Naive thymus-derived CD4-positive, alpha-beta T cell (primary cell): ENCODE measurements at places on chromosomes 4 and X.
A peak's percentile ranks its signal among the peaks of the same experiment; 100 is the strongest.

DNA sequence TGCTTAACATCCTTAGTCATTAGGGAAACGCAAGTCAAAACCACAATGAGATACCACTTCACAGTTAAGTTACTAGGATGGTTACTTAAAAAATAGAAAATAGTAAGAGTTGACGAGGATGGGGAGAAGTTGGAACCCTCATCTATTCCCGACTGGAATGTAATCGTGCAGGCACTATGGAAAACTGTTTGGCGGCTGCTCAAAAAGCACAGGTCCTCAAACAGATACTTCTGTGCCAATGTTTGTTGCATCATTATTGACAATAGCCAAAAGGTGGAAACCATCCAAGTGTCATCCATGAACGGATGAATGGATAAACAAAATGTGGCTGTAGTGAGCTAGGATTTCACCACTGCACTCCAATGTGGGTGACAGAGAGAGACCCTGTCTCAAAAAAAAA is 11.7 kb downstream of the CTAG1B start:
- no peaks in the 10 kb centered on the region for H3K4me1 ChIP-seq
- no peak overlapping the region for H3K4me3 ChIP-seq
- no peaks in the 10 kb centered on the region for H3K27me3 ChIP-seq
- no peak overlapping the region for H3K27ac ChIP-seq

GRCh38 chr4:1492142-1492457 is 85.9 kb upstream of the NKX1-1 start:
- no peaks in the 10 kb centered on the region for H3K36me3 ChIP-seq
- H3K27ac ChIP-seq = no peak overlapping the region
- no peak for DNase-seq

DNA sequence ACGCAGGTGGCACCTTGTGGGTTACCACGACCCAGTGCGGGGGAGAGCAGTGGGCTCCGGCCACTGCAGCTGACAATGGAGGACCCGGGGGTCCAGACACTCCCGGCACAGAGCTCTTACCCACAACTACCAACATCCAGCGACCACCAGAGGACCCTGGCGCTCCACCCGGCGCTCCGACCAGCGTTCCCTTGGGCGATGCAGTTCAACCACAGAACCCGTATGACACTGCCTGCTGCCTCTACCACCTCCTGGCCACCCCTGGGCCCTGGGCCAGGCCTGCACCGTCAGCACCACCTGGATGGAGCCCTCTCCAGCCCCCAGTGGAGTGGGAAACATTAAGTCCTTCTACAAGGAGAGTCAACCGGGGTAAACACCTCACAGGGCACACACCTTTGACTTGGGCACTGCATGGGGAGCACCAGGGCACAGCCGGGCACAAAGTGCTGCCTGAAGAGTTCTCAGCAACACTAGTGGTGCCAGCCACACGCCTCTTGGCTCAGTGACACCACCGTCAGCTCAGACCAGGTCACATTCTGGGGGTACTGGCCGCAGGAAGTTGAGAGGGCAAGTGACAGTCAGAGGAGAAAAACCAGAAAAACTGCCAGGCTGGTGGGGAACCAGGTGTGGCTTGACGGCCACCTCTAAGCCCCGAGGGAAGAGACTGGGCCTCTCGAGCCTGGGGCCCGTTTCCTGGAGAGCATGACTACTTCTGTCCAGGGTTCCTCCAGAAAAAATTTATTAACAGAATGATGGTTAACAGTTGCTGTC is 2.6 kb downstream of the CTBP1 start:
- no peak for DNase-seq
- H3K4me1 ChIP-seq = peaks cover 60% of the 10 kb centered on the region
- no peaks in the 10 kb centered on the region for H3K36me3 ChIP-seq
- peak overlapping the region; percentile 67 for H3K4me3 ChIP-seq
- H3K27ac ChIP-seq = peak overlapping the region; percentile 92

DNA sequence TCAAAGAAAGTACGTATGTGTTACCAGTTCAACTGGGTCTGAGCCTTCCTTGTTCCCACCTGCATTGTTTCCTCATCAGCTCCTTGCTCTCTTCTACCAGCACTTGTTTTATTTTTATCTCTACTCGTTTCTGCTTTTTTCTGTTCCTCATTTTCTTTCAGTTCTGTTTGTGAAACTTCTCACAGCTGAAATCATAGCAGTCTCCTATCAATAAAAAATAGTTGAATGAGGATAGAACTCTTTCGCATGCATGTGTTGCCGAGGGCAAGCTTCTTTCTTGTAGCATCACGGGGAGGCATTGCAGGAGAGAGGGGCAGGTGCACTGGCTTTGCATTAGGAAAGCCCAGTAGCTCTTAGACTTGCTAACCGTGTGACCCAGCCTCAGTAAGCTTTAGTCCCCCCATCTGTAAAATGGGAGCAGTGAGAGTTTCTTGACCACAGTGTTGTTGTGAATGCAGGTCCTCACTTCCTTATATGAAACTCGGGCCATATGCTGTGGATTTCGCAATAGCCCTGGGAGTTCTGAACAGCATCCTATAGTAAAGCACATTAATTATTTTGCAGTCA is 24.7 kb downstream of the OFD1 start:
- no peak for DNase-seq
- H3K36me3 ChIP-seq = peaks cover 9% of the 10 kb centered on the region
- H3K27me3 ChIP-seq = no peaks in the 10 kb centered on the region
- H3K27ac ChIP-seq = no peak overlapping the region

DNA sequence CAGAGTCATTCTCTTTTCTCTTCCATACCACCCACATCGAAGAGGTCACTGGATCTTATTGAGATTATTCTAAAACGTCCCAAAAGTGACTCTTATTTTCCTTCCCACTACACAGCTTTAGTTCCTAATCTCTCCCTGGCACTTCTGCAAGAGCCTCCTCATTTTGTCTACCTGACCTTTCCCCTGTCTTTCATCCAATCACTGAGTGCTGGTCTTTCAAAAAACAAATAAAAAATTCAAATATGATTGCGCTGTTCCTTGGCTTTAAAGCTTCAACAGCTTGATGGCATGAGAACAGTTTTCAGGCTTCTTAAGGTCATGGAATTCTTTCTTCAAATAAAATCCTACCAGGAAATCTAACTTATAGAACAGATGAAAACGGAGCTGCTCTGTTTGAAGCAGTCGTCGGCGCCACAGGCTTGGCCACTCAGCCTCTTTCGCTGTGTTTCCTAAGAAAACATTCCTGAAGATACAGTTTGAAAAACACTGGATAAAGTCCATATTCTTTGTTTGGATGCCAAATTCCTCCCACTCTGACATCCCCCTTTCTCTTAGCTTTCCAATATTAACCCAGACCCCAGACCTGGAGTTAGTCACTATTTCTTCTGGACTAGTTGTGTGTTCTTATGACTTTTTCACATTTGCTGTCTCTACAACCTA is 12.5 kb downstream of the SYTL5 start:
- H3K27me3 ChIP-seq = no peaks in the 10 kb centered on the region
- no peak for DNase-seq
- no peak overlapping the region for H3K27ac ChIP-seq
- no peaks in the 10 kb centered on the region for H3K36me3 ChIP-seq

DNA sequence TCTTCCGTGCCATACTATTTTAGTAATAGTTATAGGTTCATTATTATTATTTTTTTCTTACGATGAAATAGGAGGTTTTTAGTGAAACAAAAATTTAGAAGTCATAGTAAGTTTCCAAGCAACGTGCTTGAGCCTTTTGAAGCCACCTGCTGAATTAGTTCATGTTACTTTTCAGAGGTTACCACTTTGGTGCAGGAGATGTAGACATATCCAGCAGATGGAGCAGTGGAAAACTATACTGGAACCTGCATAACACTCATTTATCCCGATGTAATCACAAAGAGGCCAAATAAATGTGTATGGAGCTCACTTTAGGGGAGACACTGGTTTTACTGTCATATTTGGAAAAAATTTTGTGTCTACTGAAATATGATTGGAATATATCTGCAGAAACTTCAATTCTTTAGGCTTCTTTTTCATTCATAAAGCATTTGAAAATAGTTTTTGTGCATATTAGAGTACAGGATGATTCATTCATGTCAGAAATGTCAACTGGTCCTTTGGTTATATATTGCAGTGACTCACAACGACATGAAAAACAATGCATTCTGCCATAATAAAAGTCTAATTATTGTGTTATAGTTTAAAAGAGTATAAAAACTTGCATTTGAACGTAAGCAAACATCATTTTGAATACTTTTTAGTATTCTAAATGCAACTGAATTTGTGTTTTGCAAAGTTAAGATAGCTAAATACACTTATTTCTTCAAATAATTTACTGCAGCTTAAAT is 2182.9 kb upstream of the TENM3 start:
- DNase-seq = no peak
- no peak overlapping the region for H3K4me3 ChIP-seq
- H3K4me1 ChIP-seq = no peaks in the 10 kb centered on the region
- H3K27ac ChIP-seq = no peak overlapping the region
- H3K27me3 ChIP-seq = peaks cover 6% of the 10 kb centered on the region

DNA sequence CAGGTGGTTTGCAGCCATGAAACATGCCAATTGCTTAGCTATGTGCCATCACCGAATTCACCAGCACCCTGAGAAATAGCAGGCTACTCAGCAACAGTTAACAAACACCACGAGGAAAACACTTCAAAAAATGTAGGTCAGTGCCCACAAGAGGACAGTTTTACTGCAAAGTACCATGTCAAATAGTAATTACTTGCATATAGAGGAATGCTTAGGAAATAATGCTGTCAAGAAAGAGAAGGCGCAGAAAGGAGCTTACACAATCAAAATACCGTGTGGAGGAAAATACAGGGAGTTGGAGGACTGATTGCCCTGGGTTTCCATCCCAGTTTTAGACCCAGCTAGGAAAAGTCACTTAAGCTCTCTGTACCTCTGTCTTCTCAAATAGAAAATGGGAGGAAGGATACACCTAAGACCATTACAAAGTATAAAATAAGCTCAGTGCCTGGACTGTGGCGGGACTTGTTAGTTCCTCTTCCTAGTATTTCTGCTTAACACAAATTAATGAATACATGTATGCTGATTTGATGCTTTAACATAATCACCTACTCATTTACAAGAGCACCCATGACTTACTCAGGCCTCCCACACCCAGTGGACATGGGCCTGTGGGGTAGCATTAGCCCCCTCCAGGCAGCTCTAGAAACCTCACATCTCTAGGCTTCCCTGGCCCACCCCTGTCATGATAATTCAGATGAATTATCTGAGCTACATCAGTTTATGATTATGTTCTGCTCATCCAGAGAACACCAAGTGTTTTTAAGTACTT is 44.5 kb upstream of the IL21 start:
- H3K27ac ChIP-seq = no peak overlapping the region
- no peak for DNase-seq
- no peaks in the 10 kb centered on the region for H3K27me3 ChIP-seq
- no peaks in the 10 kb centered on the region for H3K4me1 ChIP-seq

GRCh38 chr4:182343453-182343852 is 100.3 kb downstream of the TENM3 start:
- H3K36me3 ChIP-seq = no peaks in the 10 kb centered on the region
- no peak for DNase-seq
- no peak overlapping the region for H3K4me3 ChIP-seq
- no peaks in the 10 kb centered on the region for H3K4me1 ChIP-seq
- H3K27me3 ChIP-seq = peaks cover 4% of the 10 kb centered on the region

DNA sequence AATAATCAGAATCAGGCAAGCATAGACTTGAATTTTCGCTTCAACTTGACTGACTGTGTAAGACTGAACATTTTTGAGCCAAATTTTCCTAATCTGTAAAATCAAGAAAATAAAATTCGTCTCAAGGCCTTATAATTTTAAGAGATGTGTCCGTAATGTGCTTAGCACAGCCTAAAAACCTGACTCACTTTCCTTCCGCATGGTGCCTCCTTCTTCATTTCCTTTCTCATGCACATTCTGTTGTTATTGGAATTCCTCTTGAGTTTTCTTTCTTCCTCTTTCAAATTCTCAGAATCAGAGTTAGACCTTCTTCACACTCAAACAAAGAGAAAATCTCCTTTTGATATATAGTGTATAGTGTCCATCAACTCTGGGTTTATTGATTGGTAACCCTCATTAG is 208.9 kb upstream of the SLIT2 start:
- no peak for DNase-seq
- no peaks in the 10 kb centered on the region for H3K36me3 ChIP-seq
- no peak overlapping the region for H3K27ac ChIP-seq
- H3K27me3 ChIP-seq = no peaks in the 10 kb centered on the region

DNA sequence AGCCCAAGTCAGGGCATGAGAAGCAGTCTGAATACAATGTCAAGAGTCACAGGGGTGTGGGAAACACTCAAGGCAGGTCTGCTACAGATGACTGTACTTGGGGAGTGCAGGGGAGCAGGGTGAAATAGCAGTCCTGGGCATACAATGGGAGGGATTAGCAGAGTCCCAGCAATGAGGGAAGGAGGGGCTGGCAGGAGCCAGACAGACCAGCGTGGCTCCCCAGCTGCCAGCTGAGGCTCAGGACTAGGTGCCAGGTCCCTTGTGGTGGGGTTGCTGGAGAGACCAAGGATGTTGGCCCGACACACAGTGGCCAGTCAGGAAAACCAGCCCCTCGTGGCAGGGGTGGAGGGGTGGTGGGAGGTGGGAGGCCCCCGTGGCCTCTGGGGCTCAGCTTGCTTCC is 86.6 kb downstream of the RTL5 start:
- H3K27ac ChIP-seq = no peak overlapping the region
- H3K36me3 ChIP-seq = no peaks in the 10 kb centered on the region
- H3K27me3 ChIP-seq = no peaks in the 10 kb centered on the region
- DNase-seq = no peak

GRCh38 chr4:912548-913279 is 19.4 kb downstream of the GAK start:
- peaks cover 54% of the 10 kb centered on the region for H3K36me3 ChIP-seq
- no peak overlapping the region for H3K27ac ChIP-seq
- DNase-seq = no peak
- peaks cover 18% of the 10 kb centered on the region for H3K4me1 ChIP-seq
- no peaks in the 10 kb centered on the region for H3K27me3 ChIP-seq
- no peak overlapping the region for H3K4me3 ChIP-seq

DNA sequence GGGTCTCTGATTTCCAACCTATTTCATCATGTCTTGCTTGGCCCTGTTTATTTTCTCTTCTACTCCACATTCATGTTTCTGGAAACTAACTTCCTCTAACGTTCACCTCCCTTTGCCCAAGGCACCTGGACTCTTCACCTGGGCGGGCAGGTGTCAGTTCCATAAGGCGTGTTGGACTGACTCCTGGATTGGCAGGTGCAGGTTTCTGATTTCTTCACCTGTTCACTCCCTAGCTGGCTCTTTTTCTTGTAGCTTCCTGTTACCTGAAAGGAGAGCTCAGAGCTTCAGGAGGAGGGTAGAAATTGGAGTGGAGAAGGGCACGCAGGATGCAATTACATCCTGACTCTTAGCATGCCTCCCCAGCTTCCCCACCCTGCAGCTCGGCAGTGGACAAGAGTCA is 350.8 kb upstream of the KLF3 start:
- H3K36me3 ChIP-seq = no peaks in the 10 kb centered on the region
- H3K4me1 ChIP-seq = peaks cover 31% of the 10 kb centered on the region
- H3K4me3 ChIP-seq = no peak overlapping the region
- DNase-seq = no peak
